Activated T-helper 17 cell treated with anti-CD3 and anti-CD28 coated beads, Interleukin-2, amount 50 U/mL, for 72 hours (primary cell): ENCODE measurements at places on chromosomes 4 and X. TPM values are rescaled to one million over a fixed set of nuclear protein-coding genes. Genes with fewer than 3 reads are reported as not detected.

DNA sequence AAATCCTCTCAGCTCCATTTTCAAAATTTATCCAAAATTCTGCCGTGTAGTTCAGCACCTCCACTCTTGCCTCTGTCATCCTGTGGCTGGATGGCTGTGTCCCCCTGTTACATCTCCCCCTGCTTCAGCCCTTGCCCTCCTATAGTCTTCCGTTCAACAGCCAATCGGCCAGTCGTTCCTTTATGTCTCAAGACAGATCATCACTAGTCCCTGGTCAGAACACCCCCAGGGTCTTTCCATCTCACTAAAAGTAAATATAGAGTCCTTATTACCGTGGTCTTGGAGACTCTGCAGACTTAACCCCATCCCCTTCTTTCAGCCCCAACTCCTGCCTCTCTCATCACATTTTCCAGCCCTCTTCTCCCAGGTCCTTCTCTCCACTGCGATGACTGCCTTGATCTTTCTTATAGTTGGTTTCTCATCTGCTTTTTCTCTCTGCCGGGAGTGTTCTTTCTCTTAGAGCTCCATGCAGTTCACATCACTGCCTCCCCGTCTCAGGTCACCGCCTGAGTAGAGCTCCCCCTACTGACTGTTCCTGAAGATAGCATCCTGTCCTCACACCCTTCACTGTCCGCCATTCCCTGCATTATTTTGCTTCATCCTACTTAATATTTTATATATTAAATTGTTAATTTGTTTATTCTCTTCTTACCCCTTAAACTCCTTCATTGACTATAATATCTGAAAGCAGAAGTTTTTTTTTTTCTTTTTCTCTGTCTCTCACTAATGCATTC, 736.9 kb upstream of the MAGEB2 start:
- ATAC-seq = no peak

GRCh38 chrX:131617182-131617581, 73.3 kb downstream of the OR13H1 start:
- no peak for ATAC-seq

DNA sequence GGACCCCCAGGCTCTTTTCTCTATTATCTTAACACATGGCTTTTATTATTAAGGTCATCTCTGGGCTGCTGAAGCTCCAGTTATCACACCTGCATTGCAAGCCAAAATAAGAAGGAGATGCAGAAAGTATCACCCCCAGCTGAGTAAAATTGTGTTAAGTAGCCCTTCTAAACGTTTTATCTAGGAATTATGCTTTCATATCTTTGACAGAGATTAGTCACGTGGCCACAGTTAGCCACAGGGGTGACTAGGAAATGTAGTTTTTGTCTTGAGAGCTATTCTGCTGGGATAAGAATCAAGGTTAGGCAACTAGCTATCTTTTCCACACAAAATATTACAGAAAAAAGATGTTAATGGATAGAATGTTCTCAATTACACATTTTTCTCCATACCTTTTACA, 102.1 kb downstream of the ANXA3 start:
- ATAC-seq = no peak

GRCh38 chr4:76540486-76540885, 105.5 kb downstream of the SHROOM3 start:
- ATAC-seq = no peak

- no peak for ATAC-seq
Observed at GRCh38 chr4:114385195-114385985, 213.2 kb upstream of the UGT8 start.

- no peak for ATAC-seq
Observed at GRCh38 chrX:148947399-148947975, 447.1 kb downstream of the AFF2 start.

MGARP gene
- 0.98 TPM for total RNA-seq

GRCh38 chrX:118198577-118198976, 82.0 kb upstream of the KLHL13 start:
- ATAC-seq = no peak

DNA sequence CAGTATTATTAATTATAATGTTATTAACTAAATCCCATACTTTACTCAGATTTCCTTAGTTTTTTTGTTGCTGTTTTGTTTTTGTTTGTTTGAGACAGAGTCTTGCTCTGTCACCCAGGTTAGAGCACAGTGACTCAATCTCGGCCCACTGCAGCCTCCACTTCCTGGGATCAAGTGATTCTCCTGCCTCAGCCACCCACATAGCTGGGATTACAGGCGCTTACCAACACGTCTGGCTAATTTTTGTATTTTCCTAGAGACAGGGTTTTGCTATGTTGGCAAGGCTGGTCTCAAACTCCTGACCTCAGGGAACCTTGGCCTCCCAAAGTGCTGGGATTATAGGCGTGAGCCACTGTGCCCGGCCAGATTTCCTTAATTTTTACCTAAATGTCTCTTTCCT, 72.2 kb downstream of the ANAPC4 start:
- peak; percentile 25 for ATAC-seq

SSX4B gene
- not detected for total RNA-seq

- no peak for ATAC-seq
Observed at GRCh38 chrX:100413229-100413628, 3.2 kb upstream of the PCDH19 start.

DNA sequence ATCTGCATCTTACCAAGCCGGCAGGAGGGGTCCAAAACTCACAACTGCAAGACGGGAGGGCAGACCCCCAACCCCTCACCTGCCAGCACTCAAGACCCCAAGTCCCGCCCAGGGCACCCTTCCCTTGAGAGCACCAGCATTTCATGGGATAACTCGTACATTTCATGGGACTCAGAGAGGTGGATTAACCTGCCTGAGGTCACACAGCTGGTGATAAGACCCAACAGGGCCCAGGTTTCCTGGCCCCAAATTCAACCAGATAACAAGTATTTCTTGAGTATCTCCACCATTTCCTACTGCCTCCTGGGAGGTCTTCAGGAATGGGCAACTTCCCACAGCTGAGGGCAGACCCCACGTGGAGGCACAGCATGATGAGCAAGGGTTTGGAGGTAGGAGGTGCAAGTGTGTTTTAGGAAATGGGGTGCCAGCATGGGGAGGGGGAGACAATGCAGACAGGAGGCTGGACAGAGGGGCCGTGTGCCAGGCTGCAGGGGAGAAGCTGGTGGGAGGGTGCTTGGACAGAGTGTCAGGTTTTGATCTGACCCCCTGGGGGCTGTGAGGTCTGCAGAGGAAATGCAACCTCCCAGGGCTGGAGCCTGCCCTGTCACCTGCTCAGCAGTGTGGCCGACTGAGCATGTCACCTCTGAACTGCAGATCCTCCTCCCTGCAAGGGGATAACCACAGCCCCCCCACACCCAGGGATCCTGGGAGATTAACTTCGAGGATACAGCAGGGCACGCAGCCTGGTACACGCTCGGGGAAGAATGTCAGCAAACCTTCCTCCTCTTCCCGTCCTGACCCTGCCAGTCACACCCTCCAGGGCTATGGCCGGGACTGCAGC, 4.4 kb downstream of the ADRA2C start:
- no peak for ATAC-seq

GRCh38 chr4:74166135-74166534, 8.2 kb downstream of the MTHFD2L start:
- ATAC-seq = no peak

DNA sequence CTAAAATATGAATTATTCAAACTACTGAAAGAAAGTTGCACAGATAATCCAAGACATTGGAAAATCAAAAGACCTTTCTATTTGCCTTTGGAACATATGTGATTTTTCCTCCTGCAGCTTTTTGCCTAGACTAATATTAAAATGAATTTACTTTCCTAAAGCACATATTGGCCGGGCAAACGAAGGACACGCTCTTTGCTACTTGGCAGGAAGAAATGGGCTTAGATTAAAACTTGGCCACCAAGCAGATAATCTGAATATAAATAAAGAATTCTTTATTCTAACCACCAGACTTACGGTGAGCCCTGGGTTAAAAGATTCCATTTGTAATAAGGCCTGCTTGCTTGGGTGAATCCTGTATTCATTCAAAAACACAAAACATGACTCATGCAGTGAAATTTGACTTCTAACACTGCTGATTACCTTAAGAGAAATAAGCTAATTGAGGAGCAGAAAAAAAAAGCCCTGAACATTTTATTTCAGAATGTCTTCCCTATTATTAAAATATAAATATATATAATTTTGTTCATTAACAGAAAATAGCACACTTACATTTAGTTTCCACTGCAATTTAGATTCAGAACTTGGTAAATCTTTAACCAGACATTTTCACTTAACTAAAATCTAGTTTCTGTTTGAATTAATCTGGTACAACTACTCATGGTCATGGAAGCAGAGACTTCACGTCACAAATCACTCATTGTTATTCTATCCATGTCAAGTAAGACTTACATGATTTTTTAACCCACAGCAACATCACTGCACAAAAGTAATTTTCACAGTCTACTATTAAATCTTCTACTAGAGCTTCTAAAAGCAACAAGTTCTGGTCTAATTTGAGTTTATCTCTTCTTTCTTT, 116.1 kb upstream of the PLAC1 start:
- no peak for ATAC-seq

DNA sequence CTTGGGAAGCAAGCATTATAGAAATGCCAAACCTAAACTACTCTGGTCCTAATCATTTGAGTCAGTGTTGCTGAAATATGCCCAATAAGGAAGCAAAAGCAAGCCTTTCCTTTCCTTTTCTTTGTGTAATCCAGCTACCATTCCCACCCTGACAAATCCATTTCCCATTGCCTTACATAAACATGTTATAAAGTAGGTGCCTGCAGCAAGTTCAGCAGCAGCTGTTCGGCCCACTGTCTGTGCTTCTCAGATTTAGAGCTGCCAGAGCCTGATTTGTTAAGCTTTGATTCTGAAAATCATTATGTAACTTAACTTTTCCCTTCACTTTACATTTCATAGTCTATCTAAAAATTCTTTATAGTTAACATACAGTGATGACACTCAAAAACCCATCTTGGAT, 148.6 kb downstream of the EPHA5 start:
- ATAC-seq = no peak

DNA sequence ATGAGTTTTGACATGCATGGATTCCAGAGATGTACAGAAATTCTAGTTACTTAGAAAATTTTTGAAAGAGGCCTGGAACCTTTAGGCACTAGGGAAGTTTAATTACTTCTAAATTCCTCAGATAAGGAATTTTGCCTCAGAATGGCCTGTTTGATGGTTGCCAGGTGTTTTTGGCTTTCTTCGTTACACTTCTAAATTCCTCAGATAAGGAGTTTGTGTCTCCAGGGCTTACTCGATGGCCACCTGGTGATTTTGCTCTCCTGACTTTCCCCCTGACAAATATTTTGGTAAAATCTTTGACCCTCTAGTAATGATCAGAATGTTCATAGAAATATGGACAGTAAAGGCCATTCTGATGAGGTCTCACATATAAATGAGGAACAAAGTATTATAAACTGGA, 64.3 kb downstream of the BEX3 start:
- ATAC-seq = no peak

DNA sequence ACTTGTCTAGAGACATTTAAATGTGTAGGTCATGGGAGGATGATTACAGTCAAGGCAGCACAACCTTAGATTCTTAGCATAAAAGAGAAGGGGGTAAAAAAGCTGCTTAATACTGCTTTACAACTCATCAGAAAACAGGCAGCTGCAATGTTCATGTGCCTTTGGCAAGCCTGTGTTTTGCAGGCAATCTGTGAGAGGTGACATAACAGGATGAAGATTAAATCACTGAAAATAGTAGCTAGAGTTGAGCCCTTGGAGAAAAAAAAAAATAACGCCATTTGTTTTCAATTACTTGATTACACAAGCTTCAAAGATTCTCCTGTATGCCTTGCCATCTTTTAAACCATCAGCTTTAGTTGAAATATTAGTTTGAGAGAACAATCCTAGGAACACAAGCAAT, 847.6 kb upstream of the LCORL start:
- ATAC-seq = no peak

LNX1 gene
- total RNA-seq = not detected

GRCh38 chr4:113845138-113845537, 83.6 kb upstream of the CAMK2D start:
- ATAC-seq = no peak

DNA sequence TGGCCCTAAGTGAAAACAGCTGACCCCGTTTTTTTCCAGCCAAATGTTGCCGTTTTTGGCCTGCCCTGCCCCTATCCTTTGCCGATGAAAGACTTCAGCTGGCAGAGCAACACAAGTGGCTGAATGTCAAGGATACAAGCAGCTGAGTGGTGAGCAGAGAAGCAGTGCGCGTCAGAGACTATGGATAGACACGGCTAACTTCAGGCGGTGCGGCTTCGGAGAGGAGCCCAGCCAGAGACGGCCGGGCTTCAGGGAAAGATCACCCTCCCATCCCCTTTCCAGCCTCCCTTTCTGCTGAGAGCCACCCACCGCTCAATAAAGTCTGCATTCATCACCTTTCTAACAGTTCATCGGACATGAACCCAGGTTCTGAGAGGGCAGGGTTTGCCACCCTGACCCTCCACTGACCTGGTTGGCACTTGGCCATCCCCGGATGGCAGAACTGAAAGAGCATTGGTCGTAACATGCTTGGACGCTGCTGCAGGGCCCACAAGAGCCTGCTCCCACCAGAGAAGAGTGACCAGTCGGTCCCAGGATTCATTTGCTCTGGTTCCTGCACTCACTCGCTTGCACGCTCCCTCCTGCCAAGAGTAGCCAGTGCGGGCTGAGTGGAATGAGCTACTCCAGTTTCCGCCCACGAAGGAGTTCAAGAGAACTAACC, 125.8 kb downstream of the PPEF1 start:
- no peak for ATAC-seq
